Fibroblast of skin of scalp (primary cell): ENCODE measurements at places on chromosomes 16 and 17.

DNA sequence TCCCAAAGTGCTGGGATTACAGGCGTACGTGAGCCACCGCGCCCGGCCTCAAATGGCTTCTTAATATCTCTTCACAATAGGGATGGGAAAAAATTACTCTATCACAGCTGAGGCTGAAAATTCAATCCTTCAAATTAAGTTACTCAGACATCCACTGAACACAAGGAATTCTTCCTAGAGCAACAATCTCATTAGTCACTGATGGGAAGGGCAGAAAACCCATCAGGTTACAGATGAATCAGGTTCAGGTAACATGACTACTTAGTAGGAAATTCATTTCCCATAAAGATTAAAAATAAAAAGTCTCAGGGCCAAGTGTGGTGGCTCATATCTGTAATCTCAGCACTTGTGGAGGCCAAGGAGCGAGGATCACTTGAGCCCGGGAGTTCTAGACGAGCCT is 42.5 kb upstream of the ABR start:
- no peak for DNase-seq

GRCh38 chr16:70638814-70639792 is 7.3 kb upstream of the IL34 start:
- DNase-seq = peak; percentile 65

- no peak for DNase-seq
Measured at GRCh38 chr16:50667497-50668367, 13.4 kb downstream of the SNX20 start.

- peak; percentile 83 for DNase-seq
Measured at GRCh38 chr16:58022601-58023371, 2.8 kb upstream of the MMP15 start.

GRCh38 chr17:42403150-42403549 is 14.9 kb upstream of the STAT3 start:
- DNase-seq = no peak

- DNase-seq = no peak
Measured at GRCh38 chr17:5416901-5417300, 2.6 kb downstream of the NUP88 start.

- peak; percentile 29 for DNase-seq
Measured at GRCh38 chr17:1109606-1110540, 69.9 kb downstream of the ABR start.

DNA sequence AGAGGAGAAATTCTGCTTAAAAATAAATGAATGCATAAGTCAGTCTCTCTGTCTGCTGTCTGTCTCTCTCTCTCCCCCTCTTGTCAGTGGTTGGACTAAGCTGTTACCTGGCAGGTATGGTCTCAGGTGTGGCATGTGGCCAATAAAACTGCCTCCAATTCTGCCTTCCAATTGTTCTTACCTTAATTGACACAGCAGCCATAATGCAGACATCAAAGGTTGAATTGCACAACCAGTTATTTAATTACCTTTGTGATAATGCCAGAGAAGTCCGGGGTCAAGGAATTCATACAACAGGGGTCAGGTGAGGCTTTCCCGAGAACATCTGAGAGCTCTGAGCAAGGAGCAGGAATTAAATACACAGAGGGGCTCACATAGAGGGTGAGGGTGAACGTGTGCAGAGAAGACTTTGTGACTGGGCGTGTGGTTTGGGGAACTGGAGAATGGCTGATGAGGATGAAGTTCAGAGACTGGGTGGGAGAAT is 78.8 kb upstream of the CDYL2 start:
- DNase-seq = no peak

GRCh38 chr16:77322757-77323156 is 112.1 kb downstream of the ADAMTS18 start:
- DNase-seq = no peak

DNA sequence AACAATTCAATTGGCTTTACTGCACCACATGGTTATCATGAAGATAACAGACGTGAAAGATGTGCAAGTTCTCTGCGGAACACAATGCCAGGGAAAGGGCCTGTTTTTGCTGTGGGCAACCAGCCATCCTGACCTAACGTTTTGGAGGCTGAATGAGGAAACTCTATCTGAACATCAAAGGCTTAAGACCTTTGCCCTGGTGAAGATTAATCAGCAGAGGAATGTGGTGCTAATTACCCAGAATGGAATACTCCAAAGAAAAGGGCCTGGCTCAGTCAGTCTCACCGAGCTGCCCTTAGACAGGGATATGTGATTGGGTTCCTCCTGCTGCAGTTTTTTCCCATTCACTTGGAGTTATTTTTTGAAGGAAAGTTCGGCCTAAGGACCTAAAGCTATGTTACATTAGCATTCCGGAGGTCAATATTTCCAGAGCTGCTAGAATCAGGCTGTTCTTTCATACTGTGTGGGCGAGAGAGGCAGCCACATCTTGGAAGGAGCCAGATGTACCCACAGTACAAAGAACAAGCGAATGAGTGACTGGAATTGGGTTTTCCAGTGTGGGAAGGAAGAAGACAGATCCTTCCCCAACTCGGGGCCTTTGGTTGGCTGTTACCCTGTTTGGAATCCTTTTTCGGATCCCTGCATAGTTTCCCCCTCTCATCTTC is 15.5 kb downstream of the ASIC2 start:
- DNase-seq = no peak

DNA sequence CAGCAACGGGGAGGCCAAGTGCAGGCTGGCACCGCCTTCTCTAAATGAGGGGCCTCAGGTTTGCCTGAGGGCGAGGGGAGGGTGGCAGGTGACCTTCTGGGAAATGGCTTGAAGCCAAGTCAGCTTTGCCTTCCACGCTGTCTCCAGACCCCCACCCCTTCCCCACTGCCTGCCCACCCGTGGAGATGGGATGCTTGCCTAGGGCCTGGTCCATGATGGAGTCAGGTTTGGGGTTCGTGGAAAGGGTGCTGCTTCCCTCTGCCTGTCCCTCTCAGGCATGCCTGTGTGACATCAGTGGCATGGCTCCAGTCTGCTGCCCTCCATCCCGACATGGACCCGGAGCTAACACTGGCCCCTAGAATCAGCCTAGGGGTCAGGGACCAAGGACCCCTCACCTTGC is 18.5 kb downstream of the NGFR start:
- DNase-seq = no peak

DNA sequence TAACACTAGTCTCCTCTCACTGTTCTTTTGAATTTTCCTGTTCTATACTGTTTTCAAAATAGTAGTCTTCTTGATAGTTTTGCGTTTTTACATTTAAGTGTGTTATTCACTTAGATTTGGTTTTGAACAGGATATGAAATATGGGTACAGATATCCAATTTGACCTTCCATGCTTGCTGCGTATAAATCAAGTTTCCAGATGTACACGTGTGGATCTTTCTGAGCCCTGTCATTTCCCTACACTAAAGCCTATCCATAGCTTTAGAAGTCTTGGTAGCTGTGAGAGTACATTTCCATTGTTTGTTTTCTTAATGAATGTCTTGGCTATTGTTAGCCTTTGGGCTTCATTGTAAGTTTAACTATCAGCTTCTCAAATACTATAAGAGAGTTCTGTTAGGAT is 20.4 kb downstream of the CYLD start:
- DNase-seq = no peak

DNA sequence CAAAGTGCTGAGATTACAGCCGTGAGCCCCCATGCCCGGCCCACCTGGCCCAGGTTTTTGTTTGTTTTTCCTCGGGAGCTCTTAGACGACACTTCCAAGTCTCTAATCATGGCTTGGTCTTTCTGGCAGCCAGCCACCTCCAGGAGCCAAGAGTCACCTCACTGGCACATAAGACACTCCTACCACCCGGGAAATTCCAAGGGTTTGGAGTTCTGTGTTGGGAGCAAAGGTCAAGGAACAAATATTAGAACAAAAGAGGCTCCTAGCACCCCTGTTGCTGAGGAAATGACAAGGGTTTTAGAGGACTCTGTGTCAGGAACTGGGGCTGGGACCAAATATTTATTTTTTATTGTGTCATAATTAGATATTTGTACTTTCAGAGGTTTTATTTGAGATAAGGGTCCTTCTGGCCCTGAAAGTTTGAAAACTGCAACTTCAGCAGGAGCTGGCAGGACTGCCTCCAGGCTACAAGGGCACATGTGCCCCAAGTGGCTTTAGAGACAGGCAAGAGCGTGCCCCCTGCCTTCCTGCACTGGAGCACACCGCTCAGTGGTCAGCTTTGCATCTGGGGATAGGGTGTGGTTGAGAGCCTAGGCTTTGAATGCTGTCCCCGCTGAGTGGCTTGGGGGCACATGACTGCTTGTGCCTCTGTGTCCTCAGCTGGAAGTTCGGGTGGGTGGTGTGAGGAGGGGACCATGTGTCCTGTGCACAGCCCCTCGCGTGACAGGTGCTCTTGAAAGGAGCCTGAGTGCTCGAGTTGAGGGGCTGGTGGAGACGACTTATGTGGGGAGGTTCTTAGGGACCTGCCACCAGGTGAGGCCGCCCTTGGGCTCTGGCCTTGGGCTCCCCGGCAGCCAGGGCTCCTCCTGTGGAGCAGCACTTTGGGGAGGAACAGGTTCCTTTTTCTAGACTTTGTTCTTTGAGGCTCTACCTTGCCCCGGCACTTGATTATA is 29.7 kb downstream of the MGRN1 start:
- no peak for DNase-seq

GRCh38 chr16:7820816-7821215 is 488.2 kb downstream of the RBFOX1 start:
- no peak for DNase-seq

DNA sequence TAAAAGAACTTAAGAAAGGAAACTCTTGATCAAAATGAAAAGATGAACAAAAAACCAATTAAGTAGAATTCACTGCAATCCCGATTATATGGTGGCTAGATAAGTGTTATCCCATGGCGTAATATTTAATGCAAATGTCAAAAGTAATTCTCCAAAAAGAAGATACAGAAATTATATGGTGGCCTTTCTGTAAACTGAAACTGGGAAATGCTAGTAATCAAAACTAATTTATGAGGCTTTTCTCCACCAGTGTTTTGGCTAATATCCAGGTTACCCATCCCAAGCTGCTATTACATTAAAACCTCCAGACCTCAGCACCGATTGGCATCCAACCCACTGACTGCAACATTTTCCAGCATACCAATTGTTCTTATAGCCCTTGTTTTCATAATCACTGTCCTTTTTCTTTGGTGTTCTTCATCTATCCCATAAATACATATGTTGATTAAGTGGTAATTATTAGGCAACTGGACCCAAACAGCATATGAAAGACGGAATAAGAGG is 77.2 kb upstream of the TNRC6A start:
- DNase-seq = no peak

DNA sequence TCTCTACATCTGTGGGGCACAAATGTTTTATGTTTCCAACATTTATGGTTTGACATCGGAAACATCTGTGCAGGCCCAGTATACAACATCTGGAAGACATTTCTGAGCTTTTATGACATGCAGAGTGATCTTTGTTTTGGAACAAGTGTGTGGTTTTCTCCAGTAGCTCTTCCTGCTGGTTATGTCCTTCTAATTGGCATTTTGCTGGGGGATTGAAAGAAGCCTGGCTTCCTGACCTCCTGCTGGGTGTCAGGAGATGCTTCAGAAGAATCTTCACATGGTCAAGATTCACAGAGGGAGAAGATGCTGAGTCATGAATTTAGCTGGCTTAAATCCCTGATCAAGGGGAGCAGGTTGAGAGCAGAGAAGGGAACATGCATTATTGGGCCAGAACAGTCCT is 279.5 kb upstream of the MYOCD start:
- DNase-seq = peak; percentile 90

DNA sequence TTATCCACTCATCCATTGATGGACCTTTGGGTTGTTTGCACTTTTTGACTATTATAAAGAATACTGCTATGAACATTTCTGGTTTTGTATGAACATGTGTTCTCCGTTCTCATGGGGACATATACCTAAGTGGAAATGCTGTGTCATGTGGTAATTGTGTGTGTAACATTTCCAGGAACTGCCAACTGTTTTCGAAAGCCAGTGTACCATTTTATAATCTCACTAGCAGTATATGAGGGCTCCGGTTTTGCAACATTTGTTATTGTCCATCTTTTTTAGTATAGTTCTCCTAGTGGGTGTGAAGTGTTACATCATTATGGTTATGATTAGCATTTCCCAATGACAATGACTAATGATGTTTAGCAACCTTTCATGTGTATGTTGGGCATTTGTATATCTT is 5.1 kb upstream of the TRIM25 start:
- no peak for DNase-seq

GRCh38 chr16:69839240-69839688 is 77.1 kb downstream of the WWP2 start:
- no peak for DNase-seq

- no peak for DNase-seq
Measured at GRCh38 chr16:1998360-1998835, 8.6 kb downstream of the SYNGR3 start.

- no peak for DNase-seq
Measured at GRCh38 chr16:58127634-58128033, 1.5 kb downstream of the CFAP20 start.

DNA sequence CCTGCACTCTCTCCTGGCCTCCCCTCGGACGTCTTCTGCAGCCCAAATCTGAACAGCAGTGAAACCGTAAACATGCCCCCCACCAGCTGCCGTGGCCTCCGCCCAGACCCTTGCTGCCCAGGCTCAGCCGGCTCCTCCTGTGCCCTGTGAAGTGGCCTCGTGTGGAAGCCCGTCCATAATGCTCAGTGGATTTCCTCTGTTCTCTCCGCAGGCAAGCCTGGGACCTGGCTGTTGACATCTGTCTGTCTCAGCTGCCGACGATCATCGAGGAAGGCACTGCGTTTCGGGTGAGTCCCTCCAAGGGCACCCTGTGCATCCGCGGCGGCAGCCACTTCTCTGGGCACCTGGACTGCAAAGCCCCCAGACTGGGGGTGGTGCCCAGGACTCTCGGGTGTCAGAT is 153.9 kb upstream of the CHMP6 start:
- no peak for DNase-seq

DNA sequence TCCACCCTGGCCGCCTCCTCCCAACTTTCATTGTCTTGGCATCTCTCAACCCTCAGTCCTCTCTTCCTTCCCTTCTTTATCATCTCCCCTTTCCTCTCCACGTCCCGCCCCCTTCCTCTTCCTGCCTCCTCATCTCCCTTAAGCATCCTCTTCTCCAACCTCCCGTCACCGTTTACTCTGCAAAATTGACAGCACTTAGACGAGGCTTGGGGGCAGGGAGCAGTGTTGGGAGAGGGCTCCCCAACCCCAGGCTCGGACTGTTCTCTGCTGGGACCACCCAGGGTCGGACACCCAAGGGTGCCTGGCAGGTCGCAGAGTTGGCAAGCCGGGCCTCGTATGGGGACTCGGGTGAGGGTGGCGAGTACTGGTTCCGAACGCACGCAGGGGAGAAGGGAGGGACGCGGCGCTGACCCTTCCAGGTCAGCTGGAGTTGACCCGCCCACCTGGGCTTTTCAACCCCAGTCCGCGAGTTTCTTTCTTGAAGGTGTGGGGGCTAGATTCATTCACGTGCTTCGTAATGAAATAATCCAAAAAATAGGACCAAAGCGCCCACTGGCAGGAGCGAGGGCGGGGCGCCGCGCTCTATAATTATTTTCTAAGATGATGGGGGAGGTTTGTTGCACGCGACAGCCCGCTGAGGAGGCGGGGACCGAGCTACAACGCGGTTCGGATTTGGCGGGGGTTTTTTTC is 775 bp upstream of the PAGR1 start:
- no peak for DNase-seq

DNA sequence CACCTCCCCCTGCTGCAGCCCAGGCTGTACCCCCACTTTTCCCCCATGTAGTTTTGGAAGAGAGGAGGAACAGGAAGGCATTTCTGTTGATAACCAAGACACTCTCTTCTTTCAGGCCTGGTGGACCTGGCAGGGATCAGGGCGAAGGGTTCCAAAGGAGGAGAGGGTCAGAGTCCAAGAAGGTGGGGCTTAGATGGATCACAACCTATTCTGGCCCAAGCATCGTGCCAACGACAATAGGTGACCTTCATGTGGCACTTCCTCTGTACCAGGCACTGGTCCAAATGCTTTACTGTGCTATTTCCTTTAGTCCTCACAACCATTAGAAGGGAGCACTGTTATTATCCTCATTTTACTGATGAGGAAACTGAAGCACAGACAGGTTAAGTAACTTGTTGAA is 84.3 kb downstream of the TMEM132E start:
- DNase-seq = no peak
